ENCODE measurements at places on chromosomes 1 and 21.

DNA sequence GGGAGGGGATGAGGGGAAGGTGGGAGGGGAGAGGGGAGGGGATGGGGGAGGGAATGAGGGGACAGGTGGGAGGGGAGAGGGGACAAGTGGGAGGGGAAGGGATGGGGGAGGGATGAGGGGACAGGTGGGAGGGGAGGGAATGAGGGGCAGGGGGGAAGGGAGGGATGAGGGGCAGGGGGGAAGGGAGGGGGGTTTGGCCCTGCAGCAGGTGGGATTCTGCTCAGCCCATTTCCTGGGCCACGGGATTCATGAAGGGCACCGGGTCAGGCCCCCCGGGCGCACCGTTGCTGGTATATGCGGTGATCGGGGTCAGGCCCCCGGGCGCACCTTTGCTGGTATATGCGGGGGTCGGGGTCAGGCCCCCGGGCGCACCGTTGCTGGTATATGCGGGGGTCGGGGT lies 15.1 kb upstream of the SAMD11 start:
- no peak for DNase-seq

GRCh38 chr1:156815307-156815826 lies 1.3 kb downstream of the SH2D2A start:
- DNase-seq, result peak; percentile 60

GRCh38 chr1:44436401-44437106 lies 31.5 kb downstream of the RNF220 start:
- no peak for DNase-seq

GRCh38 chr1:121519042-121519755 lies 334.4 kb downstream of the SRGAP2C start:
- no peak for DNase-seq

- no peak for DNase-seq
These were observed 89.1 kb upstream of the COL24A1 start for GRCh38 chr1:86245566-86246190.

DNA sequence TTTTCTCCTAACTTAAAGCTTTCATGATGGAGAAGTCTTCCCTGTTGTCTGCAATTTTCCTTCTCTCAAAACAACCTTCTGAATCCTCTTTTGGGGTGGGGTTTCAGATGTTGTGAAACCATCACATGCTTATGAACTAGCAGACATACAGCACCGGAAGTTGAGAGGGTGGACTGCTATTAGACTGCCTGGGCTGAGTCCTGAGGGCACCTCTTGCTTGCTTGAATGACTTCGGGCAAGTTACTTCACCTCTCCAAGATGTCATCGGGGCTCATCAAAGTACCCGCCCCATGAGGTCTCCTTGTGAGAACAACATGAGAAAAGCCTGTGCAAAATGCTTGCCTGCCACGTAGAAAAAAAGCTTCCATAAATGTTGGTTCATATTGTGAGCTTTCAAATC lies 89.6 kb downstream of the CCDC185 start:
- no peak for DNase-seq

DNA sequence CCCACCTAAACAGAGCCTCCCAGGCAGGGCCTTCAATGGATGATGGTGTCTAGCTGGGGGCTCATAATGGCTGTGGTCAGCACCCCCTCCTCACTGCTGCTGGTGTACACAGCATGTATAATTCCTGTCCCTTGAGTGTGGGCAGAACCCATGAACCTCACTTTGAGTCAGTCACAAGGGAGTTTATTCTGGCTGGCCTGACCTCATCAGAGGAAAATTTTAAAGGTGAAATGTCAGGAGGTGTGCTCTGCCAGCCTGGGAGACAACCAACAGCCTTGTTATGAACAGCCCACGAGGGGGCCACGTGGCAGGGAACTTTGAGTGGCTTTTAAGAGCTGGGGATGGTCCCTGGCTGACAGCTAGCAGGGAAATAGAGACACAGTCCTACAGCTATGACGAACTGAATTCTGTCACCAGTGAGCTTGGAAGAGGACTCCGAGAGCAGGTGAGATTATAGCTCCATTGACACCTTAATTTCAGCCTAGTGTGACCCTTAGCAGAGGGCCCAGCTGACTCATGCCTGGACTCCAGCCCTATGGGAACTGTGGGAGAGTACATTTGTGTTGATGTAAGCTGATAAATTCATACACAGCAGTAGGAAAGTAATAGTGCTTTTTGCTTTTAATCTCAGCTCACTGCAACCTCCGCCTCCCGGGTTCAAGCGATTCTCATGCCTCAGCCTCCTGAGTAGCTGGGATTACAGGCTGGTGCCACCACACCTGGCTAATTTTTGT lies 73.5 kb upstream of the RUNX3 start:
- DNase-seq, result no peak

DNA sequence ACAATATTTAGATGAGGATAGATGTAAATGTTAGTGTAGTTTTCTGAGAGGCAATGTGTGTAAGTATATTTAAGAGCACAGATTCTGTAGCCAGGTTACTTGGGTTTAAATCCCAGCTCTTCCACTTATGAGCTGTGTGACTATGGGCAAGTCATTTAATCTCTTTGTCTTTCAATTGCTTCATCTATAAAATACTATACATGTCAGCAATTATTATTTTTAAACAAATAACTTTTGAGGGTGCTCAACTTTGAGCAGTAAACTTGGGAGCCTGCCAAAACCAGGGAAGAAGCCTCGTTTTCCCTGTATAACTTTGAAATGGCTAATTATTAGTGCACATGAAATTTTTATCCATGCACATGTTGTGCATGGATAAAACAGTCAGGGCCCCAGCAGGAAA lies 222.8 kb downstream of the FOXD2 start:
- DNase-seq, result no peak

GRCh38 chr1:101371259-101371658 lies 134.4 kb downstream of the S1PR1 start:
- peak; percentile 44 for DNase-seq

- no peak for DNase-seq
These were observed 158.3 kb downstream of the KAZN start for GRCh38 chr1:14756589-14757285.

- DNase-seq, result no peak
These were observed 51.2 kb downstream of the DNTTIP2 start for GRCh38 chr1:93827633-93828366.

- peak; percentile 88 for DNase-seq
These were observed 44.7 kb upstream of the LRRC7 start for GRCh38 chr1:69523032-69523431.

DNA sequence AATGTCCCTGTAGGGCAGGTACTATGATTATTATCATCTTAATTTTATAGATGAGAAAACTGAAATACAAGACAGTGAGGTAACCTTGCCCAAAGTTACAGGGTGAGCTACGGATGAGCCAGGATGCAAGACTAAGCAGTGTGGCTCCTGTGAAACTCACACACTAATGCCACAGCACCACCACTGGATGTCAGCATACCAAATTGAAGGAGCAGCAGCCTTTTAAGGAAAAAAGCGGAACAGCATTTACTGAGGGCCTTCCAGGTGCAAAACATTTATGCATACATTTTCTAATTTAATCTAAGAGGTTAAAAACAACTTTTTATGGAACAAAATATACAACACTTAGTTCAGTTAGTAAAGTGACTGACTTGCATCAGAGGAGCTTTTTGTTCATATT lies 41.7 kb downstream of the SEC16B start:
- DNase-seq, result no peak

GRCh38 chr1:13667691-13668090 lies 32.3 kb upstream of the PRDM2 start:
- DNase-seq, result no peak

DNA sequence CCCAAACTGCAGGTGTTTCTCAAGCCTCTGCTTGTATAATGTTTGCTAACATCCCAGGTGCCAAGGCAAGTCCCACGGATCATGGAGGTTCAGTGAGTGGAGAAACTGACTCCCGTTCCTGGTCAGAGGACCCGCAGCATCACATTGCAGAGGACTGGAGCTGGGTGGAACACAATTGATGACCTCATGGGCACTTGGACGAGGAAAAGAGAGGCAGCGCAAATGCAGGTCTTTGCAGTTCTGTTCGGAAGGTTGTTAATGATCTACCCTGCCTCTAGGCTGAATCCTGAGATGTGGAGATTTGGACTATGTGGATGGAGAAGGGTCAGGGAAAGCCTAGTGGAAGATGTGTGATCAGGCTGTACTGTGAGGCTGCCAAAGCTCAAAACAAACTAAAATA lies 192.9 kb downstream of the DUSP10 start:
- DNase-seq, result no peak

GRCh38 chr1:24504560-24504959 lies 1.9 kb downstream of the RCAN3 start:
- DNase-seq, result no peak

DNA sequence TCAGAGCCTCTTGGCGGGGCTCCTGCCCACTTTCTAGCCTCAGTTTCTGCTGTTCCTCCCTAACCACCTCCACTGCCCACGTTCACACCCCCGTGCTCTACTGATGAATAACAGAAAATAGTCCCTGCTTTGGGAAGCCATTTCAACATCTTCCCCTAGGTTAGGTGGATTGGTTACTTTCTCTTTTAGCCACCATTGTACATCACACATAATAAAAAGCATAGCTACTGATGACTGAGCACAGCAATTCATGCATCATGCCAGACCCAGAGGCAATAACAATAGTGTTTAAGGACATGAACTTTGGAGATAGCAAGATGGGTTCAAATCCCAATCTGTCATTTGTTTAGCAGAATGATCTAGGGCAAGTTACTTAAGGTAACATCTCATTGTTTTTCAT lies 74.6 kb downstream of the COLGALT2 start:
- no peak for DNase-seq

DNA sequence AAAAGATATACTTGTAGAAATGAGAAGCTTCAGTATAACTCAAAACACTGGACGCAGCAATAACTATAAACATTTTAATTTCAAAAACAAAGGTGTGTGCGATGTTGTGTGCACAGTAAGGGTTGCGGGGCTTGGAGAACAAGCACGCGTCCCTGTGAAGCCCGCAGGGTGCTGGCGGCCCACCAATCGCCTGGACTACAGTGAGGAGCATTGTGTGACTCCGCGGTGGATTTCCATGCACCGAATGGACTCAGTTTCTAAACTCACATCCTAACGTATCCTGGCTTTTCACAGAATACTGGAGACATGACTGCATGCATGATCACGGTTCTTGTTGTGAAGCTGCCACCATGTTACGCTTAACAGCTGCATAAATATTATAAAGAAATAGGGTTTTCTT lies 33.0 kb downstream of the NTPCR start:
- DNase-seq, result no peak

GRCh38 chr1:204469304-204469703 lies 25.3 kb downstream of the PIK3C2B start:
- DNase-seq, result no peak

DNA sequence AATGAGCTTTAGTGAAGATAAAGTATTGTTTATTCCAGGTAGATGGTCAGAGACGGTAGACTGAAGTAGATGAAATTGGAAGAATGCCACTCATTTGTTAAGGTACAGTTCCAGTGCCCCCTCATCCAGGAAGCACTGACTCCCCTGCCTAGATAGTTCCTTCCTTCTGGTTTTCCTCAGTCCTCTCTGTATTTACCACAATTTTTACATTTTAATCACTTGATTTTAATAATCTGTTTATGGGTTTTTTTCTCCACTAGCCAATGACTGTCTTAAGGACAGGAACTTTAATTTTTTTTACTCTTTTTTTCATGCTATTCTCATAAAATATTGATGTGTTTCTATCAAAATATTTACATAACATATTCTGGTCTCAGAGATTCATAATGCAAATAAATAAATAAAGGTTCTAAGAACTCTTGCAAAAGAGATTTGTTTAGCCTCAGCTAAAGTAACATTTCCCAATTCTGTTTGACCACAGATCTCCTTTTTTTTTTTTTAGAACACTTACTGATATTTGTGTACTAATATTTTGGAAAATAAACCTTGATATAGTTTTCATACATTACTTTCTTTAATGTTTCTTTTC lies 651.6 kb downstream of the PLPP3 start:
- DNase-seq, result no peak
